Left lobe of liver (tissue), 2 donors: ENCODE measurements at places on chromosomes 1 and 21.

- DNase-seq, result no peak
These were observed 6.1 kb downstream of the NUP210L start for GRCh38 chr1:154148807-154149206.

DNA sequence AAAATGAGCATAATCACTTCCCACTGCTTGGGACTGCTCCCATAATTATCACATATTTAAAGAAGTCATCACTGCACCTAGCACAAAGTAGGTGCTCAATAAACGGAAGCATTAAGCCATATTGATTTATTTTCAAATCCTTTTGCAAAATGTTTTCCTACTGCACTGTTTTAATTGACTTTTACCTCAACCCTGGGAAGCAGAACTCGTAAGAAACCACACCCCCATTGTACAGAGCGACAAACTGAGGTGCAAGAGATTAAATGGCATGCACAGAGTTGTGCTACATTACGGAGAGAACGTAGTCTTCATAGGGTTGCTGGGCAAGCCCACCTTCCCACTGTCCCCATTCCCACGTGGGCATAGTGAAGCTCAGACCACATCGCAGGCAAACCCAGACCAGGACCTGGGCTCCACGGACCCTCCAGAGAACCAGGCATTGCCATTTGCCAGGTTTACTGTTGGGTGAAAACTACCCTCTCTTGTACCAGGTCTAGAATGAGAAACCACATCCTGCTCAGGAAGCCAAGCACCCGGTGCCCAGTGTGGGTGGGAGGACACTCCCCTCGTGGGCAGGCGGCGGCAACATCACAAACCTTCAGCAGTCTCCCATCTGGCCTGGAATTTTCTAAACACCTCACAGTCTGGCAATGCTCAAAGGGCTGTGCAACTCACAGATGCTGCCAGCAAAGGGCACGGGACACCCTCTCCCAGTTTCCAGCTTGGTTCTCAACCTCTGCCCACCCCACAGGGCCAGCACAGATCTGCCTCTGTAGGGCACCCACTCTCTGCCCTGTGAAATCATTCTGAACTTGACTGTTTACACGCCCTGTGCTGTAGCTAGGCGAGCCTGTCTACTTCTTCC lies 8.2 kb downstream of the IFFO2 start:
- peak; percentile 81 for DNase-seq

GRCh38 chr1:203216274-203217138 lies 13.0 kb downstream of the CHIT1 start:
- DNase-seq, result peak; percentile 62

GRCh38 chr1:66396212-66396890 lies 137.6 kb upstream of the SGIP1 start:
- DNase-seq, result no peak

DNA sequence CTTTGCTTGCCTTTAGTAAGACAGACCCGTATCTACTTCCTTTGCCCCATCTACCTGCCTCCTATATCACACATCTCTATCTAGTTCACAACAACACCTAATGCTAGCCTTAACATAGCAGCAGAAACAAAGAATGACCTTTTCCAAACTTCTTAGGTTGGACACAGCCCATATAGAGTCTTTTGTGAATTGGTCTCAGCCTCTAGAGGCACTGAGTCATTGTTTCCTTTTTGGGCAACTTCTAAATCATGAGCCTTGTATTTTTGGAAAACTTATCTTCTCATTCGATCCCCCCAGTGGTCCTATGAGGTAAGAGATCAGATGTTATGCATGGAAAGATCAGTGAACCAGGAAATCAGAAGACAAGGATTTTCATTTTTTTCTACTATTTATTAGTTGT lies 679.4 kb upstream of the USP24 start:
- DNase-seq, result no peak

DNA sequence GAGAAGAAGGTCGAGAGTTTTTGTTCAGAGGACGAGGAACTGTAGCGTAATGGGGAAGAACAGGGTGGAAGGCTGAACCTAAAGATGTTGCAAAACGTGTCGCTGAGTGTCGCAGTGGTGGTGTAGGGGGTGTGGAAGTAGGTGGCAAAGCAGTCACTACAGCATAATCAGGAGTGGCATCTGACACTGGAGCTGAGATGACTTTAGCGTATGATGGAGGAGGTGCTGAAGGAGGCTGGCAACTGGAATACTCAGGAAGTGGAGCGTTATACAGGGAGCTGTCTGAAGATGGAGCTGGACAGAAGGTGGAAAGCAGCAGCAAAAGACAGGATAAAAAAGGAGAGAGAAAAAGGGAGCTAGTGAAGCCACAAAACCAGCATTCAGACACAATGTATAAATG lies 89.9 kb upstream of the LBR start:
- no peak for DNase-seq

DNA sequence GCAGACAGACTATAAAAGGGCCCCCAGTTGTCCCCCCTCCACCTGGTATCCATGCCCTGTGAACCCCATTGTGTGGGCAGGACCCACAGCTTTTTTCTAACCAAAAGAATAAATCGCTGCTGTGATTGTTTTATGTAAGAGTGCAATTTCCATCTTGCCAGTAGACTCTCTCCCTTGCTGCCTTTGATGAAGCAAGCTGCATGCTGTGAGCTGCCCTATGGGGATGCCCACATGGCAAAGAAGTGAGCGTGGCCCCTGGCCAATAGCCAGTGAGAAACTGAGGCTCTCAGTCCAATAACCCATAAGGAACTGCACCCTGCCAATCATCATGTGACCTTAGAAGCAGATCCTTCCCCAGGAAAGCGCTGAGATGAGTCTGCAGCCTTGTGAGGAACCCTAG lies 37.8 kb upstream of the FMOD start:
- DNase-seq, result no peak

DNA sequence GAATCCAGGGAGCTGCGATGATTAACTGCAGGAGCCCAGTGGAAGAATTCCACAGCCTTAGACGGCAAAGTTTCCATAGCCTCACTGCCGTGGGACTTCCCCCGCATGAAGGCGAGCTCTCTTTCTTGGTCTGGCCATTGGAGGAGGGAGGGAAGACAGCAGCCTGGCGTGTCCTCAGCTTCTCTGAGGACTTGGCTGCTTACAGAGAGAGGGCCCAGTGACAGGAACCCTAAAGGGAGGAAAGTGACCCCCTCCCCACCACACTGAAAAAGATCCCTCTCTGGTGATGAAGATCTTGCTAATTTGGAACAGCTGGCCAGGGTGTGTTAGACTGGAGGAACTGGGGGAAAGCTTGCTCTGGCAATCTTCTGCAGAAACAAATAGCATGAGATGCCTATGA lies 41.0 kb downstream of the ATP2B4 start:
- no peak for DNase-seq

GRCh38 chr1:94068096-94068998 lies 52.6 kb downstream of the ABCA4 start:
- no peak for DNase-seq

DNA sequence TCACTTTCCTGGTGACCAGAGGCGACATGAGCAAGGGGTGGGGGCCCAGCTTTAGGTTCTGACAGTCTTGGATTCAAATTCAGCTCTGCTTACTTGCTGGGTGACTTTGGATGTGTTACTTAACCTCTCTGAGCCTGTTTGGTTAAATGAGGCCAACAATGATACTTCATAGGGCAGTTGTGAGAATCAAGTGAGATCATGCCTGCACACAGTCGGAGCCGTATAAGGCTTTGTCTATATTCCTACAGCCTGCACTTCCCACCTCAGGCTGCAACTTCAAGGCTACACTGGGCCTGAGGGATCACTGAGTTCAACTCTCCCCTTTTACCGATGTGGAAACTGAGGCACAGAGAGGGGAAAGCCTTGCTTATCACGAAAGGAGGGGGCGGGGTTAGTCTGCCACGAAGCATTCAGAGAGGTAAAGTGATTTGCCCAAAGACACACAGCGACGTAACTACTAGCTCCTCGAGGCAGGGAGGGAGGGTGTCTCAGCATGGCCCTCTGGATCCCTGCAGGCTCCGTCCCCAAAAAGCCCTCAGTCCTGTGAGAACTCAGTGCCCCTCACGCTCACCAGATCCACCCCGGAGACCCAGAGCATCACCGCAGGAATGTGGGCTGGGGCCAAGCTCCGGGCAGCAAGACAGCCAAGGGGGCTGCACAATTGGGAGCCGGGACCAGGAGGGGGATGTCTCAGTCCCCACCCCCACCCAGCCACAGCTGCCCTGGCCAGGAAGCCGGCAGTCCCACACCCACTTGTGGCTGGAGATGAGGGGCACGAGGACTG lies 25.0 kb downstream of the SDC3 start:
- DNase-seq, result no peak

DNA sequence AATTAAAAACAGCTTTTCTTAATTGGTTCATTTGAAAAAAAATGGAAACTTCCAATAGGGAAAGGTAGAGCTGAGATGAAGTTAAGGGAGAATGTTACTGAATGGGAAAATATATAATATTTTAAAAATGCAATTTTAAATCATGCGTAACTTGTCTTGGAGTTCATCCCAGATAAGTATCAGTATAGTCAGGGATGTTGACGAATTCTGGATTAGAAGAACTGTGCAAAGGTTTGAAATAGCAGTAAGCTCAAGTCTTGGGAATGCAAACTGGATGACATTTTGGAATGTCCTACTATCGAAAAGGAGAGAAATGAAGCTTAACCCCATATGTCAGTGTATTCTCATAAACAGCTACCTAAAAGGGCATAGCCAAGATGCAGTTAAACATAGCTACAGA lies 4.0 kb upstream of the ST6GALNAC3 start:
- no peak for DNase-seq

DNA sequence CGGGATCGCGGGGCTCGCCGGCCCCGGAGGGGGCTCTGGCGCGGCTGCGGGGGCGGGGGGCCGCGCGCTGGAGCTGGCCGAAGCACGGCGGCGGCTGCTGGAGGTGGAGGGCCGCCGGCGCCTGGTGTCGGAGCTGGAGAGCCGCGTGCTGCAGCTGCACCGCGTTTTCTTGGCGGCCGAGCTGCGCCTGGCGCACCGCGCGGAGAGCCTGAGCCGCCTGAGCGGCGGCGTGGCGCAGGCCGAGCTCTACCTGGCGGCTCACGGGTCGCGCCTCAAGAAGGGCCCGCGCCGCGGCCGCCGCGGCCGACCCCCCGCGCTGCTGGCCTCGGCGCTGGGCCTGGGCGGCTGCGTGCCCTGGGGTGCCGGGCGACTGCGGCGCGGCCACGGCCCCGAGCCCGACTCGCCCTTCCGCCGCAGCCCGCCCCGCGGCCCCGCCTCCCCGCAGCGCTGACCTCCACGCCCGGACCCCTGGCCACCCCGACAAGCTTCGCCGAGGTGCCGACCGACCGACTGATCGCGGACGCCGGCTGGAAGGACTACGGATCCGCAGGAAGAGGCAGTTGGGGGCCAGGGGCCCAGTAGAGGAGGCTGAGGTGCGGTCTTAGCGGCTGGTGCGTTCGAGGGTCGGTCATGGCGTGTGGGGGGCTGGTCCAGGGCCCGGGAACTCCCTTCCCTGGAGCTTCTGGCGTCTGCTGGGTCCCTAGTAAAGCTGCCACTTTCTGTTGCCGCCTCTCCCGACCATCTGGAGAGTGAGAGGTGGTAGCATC lies 711 bp downstream of the TRNP1 start:
- DNase-seq, result no peak

- no peak for DNase-seq
These were observed 54.1 kb downstream of the RIPK4 start for GRCh38 chr21:41712730-41713129.

DNA sequence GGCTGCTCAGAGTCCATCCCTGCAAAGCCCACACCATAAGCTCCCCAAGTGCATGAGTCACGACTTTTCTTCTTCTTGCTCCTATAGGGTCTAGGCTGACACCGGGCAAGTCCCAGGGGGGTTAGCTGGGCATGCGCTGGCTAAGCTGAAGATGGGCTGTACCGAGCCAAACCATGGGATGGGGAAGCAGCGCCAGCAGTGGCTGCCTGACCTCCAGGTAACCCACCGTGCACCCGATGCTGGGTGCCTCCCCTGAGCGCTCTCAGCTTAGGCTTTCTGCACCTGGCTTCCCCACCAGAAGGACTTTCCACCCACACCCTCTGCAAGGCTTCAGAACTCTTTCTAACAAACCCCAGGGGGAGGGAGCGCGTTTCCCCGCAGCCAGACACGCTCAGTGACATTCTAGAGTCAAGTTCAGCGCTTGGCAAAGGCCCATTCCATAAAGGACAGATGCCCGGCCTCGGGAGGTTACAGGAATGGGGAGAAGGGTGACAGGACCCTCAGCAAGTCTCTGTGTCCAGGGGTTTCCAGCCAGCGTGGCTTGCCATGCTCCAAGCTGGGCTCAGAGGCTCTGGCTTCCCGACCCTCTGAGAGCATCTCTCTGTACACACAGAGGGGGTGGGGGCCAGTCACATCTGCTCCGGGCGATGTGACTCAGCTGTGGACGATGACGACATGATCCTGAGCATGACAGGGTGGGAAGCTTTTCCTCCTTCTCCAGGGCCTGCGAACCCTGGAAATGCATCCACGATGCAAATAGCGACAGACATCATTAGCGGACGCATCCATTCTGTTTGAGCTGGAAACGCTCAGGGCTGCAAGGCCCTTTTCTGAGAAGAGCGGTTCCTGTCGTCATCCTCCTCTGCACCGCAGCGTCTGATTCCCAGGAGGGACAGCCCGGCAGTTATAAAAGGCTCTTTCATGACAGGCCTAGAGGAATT lies 107.8 kb downstream of the SIK1 start:
- DNase-seq, result no peak

DNA sequence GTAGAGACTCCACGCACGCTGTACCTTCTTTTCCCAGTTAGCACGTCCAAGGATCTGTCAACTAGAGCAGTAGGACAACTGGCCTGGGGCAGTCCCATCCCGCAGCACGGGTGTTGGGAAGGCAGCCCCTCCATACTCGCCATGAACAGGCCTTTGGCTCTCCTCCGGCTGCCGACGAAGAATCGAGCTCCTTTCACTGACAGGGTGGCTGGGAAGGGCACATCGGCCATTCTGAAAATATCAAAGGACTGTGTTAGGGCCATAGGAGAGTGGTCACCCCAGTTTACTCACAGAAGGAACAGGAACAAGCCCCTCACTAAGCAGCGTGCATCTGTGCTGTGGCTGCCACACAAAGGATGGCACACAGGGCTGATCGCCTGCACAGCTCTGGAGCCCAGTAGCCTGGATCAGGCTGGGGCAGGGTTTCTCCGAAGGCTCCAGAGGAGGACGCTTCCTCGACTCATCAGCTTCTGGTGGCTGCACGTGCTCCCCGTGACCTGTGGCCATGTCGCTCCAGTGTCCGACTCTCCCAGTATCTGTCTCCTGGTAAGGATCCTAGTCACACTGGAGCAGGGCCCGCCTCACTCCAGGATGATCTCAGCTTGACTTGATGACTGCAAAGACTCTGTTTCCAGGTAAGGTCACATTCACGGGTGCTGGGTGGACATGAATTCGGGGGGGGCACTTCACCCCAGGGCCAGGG lies 8.9 kb downstream of the KRTAP10-1 start:
- DNase-seq, result no peak

DNA sequence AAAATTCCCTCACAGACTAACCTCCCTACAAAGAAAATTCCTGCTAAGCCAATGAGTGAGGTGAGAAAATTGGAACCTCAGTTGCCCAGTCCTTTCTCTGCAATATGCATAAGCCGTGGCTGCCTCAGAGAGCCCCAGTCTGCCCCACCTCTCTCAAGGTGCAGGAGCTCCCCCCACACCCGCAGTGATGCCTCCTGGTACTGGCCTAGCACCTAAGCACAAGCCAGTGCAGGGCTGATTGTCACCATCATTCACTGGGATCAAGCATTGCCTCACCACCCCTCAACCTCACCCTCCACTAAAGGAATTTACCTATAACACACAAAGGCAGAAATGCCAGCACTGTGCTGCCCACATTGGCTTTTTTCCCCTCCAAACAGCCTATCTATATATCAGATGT lies 56.9 kb downstream of the CD34 start:
- no peak for DNase-seq
